ENCODE measurements at places on chromosomes 7 and 10. TPM values are rescaled to one million over a fixed set of nuclear protein-coding genes. Genes with fewer than 3 reads are reported as not detected.

The RHBDD2 gene
- 18.9 TPM for polyA plus RNA-seq

The RAB19 gene
- not detected for polyA plus RNA-seq

The ADAM8 gene
- 1.9 TPM for polyA plus RNA-seq

The TMEM140 gene
- 12.5 TPM for polyA plus RNA-seq

- H3K27me3 ChIP-seq = no peaks in the 10 kb centered on the region
- no peak overlapping the region for H3K27ac ChIP-seq
- no peaks in the 10 kb centered on the region for H3K4me1 ChIP-seq
Observed at GRCh38 chr7:121774563-121774962, 98.4 kb upstream of the PTPRZ1 start.

DNA sequence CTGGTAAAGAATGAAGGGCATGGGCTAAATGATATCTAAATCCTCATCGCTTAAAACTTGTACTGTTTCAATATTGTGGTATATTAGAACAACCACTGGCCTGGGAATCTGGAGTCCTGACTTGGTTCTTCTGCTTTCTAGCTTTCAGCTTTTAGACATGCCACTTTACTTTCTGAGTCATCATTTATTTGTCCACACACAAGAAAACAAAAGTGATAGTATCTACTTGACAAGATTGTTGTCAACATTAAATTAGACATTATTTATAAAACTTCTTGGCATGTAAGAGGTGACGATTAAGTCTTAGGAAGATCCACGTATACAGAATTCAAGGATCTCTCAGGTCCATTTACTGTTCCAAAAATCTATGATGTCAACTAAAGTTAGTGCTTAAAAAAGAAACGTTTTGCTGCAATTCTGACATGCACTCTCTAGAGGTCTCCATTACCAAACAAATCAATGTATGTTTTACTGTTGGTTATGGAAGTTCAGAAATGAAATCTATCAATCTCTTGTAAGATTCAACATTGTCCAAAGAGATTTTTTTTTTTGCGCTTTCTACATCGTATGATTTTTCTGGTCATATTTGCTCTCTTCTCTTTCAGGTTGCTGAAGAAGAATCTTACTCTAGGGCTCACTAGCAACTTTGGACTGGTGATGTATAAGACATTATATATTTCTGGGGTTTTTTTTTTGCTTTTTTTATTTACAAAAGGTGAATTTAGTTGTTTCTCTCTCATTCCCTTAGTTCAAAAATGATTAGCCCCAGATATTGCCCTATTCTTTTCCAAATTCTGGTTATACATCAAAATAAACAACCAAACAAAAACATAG, 53.6 kb upstream of the DYNC1I1 start:
- H3K36me3 ChIP-seq = no peaks in the 10 kb centered on the region
- peak; percentile 34 for DNase-seq
- no peaks in the 10 kb centered on the region for H3K27me3 ChIP-seq
- no peak overlapping the region for H3K27ac ChIP-seq
- no peak overlapping the region for H3K4me3 ChIP-seq
- no peaks in the 10 kb centered on the region for H3K4me1 ChIP-seq

- H3K4me1 ChIP-seq = peaks cover 6% of the 10 kb centered on the region
- H3K27me3 ChIP-seq = peaks cover 56% of the 10 kb centered on the region
- DNase-seq = no peak
- no peak overlapping the region for H3K27ac ChIP-seq
Observed at GRCh38 chr10:121684276-121684675, 86.0 kb upstream of the FGFR2 start.

DNA sequence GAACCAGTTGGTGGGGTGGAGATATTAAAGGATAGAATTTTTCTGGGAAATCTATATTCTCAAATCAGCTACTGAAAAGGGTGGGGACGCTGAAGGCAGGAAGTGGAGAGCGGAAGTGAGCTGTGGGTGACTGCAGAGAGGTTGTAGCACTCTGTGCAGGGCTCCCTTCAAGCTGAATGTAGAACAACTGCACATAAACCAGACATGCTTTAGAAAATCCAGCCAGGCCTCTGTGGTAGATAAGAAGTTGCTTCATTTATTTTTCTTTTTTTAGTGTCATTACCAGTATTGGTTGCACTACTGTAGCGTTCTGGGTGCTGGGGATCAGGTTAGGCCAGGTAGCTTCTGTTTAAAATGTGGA, 127.8 kb downstream of the CELF2 start:
- DNase-seq = no peak
- H3K4me3 ChIP-seq = no peak overlapping the region
- no peaks in the 10 kb centered on the region for H3K36me3 ChIP-seq

DNA sequence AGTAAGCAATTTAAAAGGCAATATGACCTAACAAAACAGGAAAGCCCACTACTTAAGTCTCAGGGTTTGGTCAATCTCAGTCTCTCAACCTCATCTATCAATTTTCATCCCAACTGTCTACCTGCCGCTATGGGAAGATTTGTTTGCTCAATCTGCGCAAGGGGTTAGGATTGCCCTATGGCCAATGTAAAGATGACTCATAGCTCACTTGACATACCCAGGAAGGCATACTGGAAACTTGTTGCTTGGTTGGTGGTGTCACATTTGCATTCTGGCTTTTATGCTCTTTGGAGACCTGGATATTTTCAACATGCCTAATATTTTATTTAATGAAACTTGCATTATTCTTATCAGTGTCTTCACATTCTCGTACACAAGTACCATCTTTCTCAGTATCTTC, 78.1 kb upstream of the TMEM196 start:
- no peak overlapping the region for H3K27ac ChIP-seq
- H3K36me3 ChIP-seq = no peaks in the 10 kb centered on the region

- DNase-seq = no peak
- peaks cover 15% of the 10 kb centered on the region for H3K36me3 ChIP-seq
- H3K27me3 ChIP-seq = peaks cover 17% of the 10 kb centered on the region
Observed at GRCh38 chr7:150956395-150957132, 21.6 kb downstream of the KCNH2 start.

DNA sequence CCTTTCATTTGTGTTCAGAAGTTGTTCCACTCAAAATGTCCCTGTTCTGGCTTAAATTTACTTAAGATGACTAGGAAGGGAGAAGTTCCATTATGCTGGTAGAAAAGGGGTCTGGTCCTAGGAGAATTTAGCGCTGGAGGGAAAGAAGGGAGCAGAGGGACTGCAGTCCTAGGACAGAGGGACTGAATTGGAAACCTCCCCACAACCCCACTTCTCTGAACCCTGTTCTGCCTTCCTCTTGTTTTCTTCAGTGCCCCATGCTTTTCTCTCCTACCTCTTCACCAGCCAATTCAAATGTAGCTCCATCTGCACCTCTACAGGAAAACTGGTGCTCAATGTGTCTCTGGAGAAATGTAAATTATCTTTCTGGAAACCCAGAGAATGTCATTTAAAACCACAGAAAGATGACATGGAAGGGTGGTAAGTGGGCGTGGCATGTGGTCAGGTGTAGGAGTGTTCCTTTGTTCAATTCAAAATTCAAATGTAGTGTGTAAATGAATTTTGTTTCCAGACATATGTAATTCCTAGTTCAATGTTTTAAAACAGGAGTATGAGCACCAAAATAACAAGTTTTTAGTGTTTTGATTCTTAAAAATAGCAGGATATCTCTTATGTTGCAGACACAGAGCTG, 24.0 kb upstream of the RHOBTB1 start:
- no peak overlapping the region for H3K27ac ChIP-seq
- no peak for DNase-seq
- H3K36me3 ChIP-seq = no peaks in the 10 kb centered on the region
- no peaks in the 10 kb centered on the region for H3K4me1 ChIP-seq
- no peak overlapping the region for H3K4me3 ChIP-seq

- no peaks in the 10 kb centered on the region for H3K36me3 ChIP-seq
- peak overlapping the region; percentile 86 for H3K27ac ChIP-seq
- peak; percentile 64 for DNase-seq
- no peaks in the 10 kb centered on the region for H3K27me3 ChIP-seq
- H3K4me3 ChIP-seq = no peak overlapping the region
- peaks cover 15% of the 10 kb centered on the region for H3K4me1 ChIP-seq
Observed at GRCh38 chr10:73956476-73957359, 41.2 kb upstream of the VCL start.

DNA sequence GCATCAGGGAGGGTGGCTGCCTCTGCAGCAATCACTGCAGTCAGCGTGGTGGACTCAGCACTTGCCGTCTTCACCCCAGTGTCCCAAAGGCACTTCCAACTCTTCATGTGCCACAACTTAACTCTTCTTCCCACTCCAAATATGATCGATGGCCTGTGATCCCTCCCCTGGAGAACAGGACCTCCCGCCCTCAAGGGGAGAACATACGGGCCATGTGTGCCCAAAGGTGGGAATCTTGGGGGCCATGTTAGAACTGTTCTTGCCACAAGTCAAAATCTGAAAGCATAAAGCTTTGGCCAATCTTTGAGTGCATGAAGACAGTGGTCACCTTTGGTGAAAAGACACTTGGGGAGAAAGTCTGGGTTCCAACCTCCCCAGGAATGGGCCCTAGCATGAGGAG, 368.5 kb upstream of the MGMT start:
- peaks cover 12% of the 10 kb centered on the region for H3K4me1 ChIP-seq
- no peaks in the 10 kb centered on the region for H3K36me3 ChIP-seq
- no peak overlapping the region for H3K27ac ChIP-seq
- H3K4me3 ChIP-seq = no peak overlapping the region

- H3K36me3 ChIP-seq = peaks cover 3% of the 10 kb centered on the region
- peaks cover 11% of the 10 kb centered on the region for H3K4me1 ChIP-seq
- H3K27me3 ChIP-seq = no peaks in the 10 kb centered on the region
- peak overlapping the region; percentile 45 for H3K4me3 ChIP-seq
Observed at GRCh38 chr10:23439961-23440889, 1.4 kb downstream of the OTUD1 start.

- H3K4me1 ChIP-seq = no peaks in the 10 kb centered on the region
- peak; percentile 66 for DNase-seq
- H3K27ac ChIP-seq = no peak overlapping the region
- H3K4me3 ChIP-seq = no peak overlapping the region
Observed at GRCh38 chr7:7654964-7655715, 14.6 kb downstream of the UMAD1 start.

- no peaks in the 10 kb centered on the region for H3K27me3 ChIP-seq
- no peak overlapping the region for H3K4me3 ChIP-seq
- peak; percentile 3 for DNase-seq
- no peaks in the 10 kb centered on the region for H3K4me1 ChIP-seq
- no peak overlapping the region for H3K27ac ChIP-seq
Observed at GRCh38 chr7:19677180-19677579, 31.7 kb downstream of the POLR1F start.

DNA sequence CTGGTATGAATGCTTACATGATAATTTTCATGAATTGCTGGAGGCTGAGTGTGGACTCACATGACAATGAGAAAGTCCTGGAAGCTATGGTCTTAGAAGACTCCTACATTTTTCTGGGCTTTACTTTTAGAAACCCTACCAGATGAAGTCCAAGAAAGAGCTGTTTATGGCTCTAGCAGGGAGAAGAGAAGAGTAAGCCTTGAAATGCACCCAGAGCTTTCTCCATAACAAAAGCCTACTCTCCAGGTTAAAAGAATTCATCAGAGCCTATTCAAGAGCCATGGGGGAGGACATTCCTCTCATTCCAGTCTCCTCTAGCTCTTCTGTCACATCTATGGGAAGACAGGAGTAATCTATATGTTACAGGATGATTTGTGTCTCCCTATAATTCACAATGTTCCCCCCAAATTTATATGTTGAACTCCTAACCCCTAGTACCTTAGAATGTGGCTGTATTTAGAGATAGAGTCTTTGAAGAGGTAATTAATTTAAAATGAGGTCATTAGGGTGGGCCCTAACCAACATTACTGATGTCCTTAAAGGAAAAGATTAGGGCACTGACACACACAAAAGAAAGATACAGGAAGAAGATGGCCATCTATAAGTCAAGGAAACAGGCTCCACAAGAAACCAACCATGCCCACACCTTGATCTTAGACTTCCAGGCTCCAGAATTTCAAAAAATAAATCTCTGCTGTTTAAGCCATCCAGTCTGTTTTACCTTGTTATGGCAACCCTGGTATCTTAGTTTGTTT, 193.8 kb upstream of the PTER start:
- H3K27me3 ChIP-seq = no peaks in the 10 kb centered on the region
- H3K36me3 ChIP-seq = no peaks in the 10 kb centered on the region
- no peak for DNase-seq

DNA sequence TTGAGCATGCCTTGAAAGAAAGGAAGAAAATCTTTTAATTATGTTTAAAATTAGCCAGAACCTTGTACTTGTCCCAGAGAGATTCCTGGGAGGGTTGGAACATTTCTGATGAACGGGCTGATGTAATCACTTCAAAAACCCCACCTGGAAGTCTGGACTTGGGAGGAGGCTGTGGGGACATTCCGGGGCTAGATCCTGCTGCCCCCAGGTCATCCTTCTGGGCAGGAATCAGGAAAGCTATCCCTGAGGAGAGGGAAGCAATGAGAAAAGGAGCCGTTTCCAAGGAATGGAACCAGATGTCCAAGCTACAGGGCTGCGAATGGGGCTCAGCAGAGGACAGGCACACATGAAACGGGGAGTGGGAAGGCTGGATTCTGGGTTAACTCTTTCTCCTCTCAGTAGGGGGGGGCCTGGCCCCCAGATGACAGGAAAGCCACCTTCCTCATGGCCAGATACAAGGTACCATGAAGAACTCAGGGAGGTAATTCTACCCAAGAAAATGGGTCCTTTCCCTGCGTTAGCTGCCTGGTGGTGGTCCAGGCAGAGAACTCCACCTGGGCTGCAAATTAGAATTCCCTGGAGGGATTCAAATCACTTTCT, 280.1 kb downstream of the TCF7L2 start:
- peaks cover 23% of the 10 kb centered on the region for H3K4me1 ChIP-seq
- peak overlapping the region; percentile 54 for H3K27ac ChIP-seq
- H3K36me3 ChIP-seq = no peaks in the 10 kb centered on the region
- peak; percentile 98 for DNase-seq
- no peak overlapping the region for H3K4me3 ChIP-seq

- DNase-seq = no peak
- no peaks in the 10 kb centered on the region for H3K27me3 ChIP-seq
- H3K4me1 ChIP-seq = no peaks in the 10 kb centered on the region
- no peak overlapping the region for H3K4me3 ChIP-seq
- no peaks in the 10 kb centered on the region for H3K36me3 ChIP-seq
Observed at GRCh38 chr7:8305625-8306388, 43.8 kb upstream of the ICA1 start.

DNA sequence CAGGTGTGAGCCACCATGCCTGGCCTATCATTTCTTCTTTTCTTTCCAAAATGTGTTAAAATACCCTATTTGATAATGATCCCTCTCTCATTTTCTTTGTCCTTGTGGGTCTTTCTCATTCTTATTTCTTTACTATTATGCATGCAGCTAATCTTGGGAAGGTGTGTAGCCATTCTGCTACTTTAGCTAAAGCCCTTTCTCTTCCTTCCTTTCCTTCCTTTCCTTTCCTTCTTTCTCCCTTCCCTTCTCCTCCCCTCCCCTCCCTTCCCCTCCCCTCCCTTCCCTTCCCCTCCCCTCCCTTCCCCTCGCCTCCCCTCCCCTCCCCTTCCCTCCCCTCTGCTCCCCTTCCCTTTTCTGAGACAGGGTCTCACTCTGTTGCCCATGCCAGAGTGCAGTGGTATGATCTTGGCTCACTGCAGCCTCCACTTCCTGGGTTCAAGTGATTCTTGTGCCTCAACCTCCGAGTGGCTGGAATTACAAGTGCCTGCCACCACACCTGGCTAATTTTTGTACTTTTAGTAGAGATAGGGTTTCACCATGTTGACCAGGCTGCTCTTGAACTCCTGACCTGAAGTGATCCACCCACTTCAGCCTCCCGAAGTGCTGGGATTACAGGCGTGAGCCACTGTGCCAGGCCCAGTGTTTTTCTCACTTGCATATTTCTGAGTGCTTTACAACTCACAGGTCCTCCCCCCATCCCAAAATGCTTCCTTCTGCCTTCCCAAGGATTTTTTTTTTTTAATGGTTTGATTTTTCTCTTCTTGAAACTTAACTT, 42.3 kb downstream of the HIP1 start:
- no peak overlapping the region for H3K4me3 ChIP-seq
- DNase-seq = no peak
- H3K4me1 ChIP-seq = no peaks in the 10 kb centered on the region

GRCh38 chr7:90594751-90595317, 1.3 kb upstream of the CDK14 start:
- DNase-seq = peak; percentile 74
- H3K27me3 ChIP-seq = no peaks in the 10 kb centered on the region
- no peak overlapping the region for H3K4me3 ChIP-seq
- H3K27ac ChIP-seq = peak overlapping the region; percentile 73
- no peaks in the 10 kb centered on the region for H3K36me3 ChIP-seq

Data from muscle of leg (tissue), 16 donors.